ENCODE measurements at places on chromosomes 11 and 22. TPM values are rescaled to one million over a fixed set of nuclear protein-coding genes. Genes with fewer than 3 reads are reported as not detected.

- no peak for DNase-seq
Observed at GRCh38 chr22:37416827-37417226, 10.5 kb downstream of the ELFN2 start.

DNA sequence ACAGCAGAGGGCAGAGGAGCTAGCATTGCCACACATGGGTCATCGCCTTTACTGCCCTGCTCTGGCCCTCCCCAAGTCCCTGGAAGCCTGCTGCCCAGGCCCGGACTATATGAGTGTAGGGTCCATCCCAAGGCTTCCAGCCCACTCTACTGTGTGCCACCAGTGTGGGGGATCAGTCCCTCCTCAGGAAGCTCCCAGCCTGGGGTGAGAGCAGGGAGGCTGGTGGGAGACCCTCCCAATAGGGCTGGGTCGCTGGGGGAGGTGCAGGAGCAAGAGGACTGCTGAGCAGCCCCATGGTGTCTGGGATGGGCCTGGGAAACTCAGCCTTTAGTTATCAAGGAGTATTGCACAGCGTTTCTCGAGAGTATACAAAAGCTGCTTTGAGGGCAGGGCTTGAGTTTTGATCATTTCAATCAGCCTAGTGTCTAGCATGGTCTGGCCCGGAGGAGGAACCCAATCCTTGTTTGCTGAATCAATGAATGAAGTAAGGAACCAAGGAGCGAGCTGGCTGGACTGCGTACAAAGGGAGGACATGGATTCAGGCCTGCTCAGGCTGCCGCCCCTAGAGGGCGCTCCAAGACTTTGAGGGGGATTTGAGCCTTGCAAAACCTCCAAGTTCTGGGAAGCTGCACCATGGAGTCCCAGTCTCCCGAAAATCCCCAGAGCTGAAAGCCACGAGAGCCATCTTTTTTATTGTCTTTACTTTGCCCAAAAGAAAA is 89.0 kb upstream of the PARVA start:
- peak; percentile 95 for DNase-seq

DNA sequence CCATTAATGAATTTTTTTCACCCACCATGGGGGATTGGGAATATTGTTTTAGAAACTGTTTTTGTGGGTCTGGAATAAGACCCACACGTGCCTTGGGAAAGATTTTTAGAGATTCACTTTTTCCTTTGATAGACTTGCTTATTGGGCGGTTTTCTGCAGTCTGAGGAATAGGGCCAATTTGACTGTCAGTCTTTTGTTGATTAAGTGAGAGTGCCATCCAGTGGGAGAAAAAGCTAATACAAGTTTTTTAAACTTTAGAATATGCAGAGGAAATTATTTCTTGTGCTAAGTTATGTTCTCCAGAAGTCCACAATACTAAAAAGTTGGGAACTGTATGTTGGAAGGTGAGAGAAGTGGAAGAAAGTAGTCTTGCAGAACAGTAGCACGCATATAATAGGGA is 56.1 kb downstream of the PRMT3 start:
- DNase-seq, result no peak

DNA sequence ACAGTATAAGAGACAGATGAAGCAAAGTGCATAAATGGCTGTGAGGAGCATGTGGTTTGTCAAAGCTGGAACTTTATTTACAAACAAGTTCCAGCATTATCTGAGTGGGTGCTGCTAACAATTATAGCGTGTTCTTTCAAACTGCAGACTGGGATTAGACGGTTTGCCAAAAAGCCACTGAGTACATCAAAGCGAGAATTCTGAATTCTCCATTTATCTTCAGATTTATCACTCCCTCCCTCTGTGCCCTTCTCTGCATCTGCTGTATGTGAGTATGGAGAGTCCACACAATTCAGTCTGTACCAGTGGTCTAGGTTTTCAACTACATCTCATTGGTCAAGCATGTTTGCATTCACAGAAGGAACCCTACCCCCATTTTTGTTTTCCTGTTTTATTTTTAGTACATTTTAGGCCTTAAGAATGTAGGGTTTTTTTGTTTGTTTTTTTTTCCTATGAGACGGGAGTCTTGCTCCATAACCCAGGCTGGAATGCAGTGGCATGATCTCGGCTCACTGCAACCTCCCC is 18.1 kb upstream of the INCENP start:
- no peak for DNase-seq

DNA sequence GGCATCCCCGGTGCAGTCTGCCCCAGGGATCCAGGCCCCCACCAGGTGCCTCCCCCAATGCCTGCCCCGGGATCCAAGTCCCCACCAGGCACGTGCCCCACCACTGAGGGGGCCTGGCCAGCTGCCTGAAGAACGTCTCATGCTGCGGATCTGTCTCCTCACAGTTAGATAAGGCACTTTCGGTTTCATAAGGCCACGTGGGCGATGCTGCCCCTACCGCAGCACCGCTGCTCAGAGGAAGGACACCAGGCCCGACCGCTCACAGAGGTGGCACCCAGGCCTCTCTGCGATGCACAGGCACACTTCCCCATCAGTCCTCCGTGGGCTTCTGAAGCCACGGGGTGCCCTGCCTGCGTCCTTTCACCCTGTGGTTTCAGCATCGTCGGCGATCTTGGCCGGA is 68.1 kb upstream of the BID start:
- DNase-seq, result no peak

DNA sequence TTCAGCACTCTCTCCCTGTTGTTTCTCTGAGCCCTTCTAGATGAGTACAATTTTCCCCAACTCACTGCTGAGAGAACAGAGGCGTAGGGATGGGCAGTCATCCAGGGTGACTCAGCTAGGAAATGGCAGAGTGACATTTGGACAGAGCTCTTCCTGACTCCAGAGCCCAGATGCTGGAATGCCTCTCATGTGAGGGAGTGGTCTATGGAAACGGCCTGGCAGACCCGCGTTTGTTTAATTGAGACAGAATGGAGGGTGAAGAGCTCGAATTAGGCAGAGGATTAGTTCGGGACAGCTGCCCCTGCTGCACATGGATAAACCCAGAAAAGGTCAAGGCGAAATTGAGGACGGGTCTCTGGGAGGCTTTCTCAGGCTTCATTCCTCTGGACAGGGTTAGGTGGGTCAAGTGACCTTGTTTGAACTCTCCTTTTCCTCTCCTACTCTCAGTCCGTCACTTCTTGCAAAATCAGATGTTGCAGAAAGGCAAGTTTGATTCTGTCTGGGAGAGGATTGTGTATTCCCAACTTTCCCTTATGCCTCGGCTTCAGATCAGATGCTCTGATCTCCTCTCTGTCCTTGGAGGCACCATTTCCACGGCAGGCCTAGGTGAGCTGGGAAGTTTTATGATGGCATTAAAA is 7.6 kb upstream of the LMO2 start:
- no peak for DNase-seq

DNA sequence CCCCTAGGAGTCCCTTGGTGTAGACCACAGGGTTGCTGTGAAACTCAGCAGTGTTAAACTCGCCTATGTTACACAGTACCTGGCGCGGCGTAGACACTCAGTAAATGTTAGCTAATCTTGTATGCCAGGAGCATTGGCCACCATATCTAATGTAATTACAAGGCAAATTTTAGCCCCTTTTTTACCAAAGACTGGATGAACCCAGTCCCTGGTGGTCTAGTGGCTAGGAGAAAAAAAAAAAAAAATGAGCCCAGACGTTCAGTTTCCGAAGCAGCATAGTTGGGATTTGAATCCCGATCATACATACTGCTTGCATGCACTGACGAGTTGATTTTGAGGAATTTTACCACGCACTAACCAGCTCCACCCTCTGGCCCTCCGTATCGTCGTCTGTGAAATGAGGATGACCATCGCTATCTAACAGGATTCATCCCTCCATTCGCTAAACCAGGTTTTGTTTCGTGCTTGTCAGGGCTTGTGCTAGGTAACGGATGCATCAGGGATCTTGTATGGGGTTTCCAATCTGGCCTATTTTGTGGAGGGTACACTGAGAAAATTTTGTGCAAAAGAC is 688 bp downstream of the PTS start:
- no peak for DNase-seq

GRCh38 chr11:85902353-85902752 is 47.2 kb downstream of the CCDC83 start:
- DNase-seq, result no peak

DNA sequence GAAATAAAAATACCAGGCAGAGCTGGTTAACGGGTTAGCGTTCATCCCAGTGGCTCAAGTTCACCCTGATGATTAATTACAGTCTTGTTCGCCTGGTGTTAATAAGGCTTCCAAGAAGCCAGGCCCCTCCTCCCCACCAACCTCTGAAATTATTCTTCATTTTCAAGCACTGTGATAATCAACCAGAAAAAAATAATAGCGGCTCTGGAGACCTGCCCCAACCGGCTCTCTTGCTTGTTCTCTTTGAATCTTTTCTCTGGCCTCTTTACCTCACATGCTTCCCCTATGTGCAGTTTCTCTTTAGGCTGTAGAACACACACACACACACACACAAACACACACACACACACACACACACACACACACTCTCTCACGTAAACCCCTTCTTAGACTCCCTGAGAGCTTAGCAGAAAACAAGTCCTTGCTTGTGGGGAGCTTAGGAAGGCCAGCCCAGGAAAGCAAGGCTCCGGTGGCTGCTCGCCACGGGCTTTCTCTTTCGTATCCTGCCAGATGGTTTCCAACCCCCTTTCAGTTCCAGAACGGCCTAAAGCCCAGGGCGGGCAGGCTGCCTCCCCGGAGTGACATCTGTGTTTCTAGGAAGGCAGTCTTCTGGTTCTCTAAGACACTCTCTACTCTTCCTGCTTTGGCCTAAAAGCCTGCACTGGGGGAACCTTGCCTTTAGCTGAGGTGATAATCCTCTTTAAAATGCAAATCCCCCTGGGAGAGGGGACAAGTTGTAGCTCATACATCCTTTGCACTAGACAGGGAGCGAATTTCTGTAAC is 106.4 kb upstream of the SESN3 start:
- DNase-seq, result peak; percentile 51

- peak; percentile 54 for DNase-seq
Observed at GRCh38 chr11:43574949-43575912, 105.3 kb upstream of the HSD17B12 start.

DNA sequence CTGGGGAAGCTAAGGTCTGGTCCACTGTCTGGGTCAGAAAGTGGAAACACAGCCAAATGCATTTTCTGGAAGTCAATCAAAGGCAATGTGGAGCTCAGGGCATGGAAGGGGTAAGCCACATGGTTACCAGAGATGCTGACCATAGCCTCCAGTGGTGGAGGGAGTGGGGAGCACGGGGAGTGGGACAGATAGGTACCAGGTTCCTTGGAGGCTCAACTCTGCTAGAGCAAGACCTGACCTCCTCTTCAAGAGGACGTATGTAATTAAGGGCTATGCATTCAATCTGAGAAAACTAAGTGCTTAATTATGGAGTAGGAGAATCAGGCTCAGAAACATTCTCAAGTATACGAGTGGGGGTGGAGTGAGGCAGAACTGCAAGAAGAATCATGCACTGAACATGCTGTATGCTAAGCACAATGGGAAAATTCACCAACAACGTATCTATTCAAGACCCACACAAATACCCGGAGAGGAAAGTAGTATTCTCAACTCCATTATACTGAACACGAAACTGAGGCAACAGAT is 65.2 kb upstream of the PHOX2A start:
- no peak for DNase-seq

DNA sequence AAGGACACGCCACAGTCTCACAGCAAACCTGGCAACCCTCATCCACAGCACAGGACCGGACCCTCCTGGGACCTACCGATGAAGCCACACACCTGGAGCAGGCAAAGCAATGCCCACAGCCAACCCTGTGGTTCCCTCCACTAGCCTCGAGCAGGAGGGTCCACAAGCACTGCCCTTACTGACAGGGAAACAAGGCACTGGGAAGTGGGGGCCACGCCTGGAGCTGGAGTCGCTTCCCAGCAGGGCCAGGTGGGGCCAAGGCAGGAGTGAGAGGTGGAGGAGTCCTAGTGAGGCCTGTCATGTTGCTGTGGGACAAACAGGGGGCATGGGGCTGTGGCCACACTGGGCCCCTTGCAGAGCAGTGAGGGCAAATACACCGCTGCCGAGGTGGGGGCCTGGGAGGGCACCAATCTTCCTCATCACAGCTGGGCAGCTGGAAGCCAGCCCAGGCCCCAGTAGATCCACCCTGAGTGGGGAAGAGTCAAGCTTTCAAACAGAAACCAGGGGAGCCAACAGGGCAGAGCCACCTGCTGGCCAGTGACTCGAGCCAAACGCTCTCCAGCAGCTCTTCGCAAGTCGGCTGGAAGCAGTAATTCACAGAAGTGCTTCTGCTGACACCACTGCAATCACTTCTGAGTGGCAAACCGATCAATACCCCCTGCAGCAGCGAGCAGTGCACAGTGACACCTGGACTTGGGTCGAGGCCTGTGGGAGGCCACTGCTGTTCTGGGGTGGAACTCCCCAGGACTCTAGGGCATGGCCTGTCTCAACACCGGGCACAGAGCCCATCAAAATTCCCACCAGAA is 13.7 kb downstream of the SULT4A1 start:
- peak; percentile 42 for DNase-seq

GRCh38 chr11:12829131-12829530 is 154.9 kb downstream of the TEAD1 start:
- DNase-seq, result no peak

- DNase-seq, result no peak
Observed at GRCh38 chr11:122743949-122744348, 88.4 kb downstream of the UBASH3B start.

DNA sequence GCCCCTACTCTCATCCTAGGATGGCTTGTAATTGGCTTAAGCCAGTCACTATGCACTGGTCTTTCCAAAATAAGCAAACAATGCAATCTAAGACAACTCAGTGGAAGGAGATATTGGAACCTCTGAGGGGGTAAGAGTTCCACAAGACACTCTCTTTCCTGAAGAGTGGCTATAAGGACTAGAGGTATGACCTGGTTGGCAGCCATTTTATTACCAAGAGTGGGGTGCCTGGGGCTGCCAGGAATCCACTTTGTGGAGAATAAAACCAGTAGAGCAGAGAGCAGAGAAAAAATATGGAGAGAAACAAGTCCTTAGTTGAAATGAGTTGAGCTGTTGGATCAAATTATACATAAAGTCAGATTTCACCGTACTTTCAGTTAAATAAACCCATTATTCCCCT is 38.8 kb upstream of the CAPRIN1 start:
- no peak for DNase-seq

DNA sequence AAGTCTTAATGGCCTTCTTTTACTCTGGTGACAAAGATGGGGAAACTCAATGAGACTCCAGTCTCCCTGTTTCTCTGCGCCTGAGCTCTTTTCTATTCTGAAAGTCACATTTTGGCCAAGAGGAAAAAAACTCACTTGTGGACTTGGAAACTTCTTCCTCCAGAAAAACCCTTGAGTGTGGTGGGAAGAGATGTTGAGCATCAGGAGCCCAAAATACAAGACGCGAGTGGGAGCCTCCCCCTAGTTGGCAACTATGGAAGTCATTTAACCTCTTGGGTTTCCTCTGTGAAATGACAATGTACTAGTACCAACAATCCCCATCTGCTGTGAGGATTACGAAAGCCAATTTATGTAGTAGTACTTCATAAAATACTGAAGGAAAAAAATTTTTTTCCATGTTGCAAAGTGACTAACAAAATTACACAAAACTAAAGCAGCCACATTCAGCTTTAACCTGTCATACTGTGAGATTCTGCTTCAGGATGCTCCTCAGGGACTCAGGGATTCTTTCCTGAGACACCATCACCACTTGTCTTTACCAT is 524 bp upstream of the SLC25A17 start:
- no peak for DNase-seq

GRCh38 chr22:37926771-37927636 is 20.9 kb downstream of the MICALL1 start:
- DNase-seq, result no peak

NDUFS3 gene
- total RNA-seq, result 140 TPM

TP53AIP1 gene
- total RNA-seq, result not detected

GRAMD4 gene
- 33.1 TPM for total RNA-seq

KCNQ1 gene
- total RNA-seq, result 4.3 TPM

CASP12 gene
- total RNA-seq, result not detected
